ENCODE measurements at places on chromosomes 16 and 17. TPM values are rescaled to one million over a fixed set of nuclear protein-coding genes. Genes with fewer than 3 reads are reported as not detected.

Gene CCDC40
- total RNA-seq: 23.8 TPM

Gene ESRP2
- total RNA-seq: 0.09 TPM

- DNase-seq: no peak
Measured at GRCh38 chr16:72532906-72533410, 361.0 kb upstream of the PMFBP1 start.

- DNase-seq: no peak
Measured at GRCh38 chr16:58211245-58211644, 13.3 kb upstream of the CSNK2A2 start.

DNA sequence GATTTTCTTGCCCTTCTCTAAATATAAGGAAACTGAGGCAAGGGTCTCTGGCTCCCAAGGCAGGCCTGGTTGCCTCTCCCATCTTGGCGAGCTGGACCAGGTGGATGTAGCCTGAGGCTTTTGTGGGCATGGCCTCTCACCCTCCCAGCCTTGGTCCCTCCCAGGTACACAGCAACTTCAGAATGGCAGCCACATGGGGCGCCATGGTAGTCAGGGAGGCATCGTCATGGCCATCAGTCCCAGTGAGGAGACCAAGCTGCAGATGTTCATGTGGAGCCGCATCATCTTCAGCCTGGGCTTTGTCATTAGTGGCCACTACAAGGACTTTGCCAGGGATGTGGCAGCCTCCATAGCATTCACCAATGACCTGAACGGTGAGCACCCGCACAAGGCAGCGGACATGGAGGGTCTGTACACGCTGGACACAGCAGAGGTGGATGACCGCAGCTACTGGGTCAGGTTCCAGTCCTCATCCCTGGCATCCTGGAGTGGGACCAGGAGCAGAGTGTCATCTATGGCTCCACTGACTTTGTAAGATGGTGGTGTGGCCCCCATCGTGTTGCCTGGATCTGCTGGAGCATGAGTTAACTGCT is 165.8 kb upstream of the ZNF267 start:
- no peak for DNase-seq
